RWPE1 (cell line): ENCODE measurements at places on chromosomes 1 and 21.
A peak's percentile ranks its signal among the peaks of the same experiment; 100 is the strongest.

DNA sequence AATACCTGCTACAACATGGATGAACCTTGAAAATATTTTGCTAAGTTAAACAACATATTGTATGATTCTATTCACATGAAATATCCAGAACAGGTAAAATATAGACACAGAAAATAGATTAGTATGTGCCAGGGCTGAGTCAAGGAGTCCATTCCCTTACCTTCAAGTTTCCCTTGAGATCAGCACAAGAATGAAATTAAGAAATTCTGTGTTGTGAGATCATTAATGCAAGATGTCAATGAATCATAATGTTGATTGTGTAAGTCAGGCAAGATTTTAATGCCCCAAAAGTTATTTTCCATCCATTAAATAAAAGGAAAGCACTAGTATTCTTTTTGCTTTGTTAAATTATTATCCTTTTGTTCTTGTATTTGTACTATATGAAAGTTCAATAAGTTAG is 139.4 kb downstream of the MRPL39 start:
- no peak for DNase-seq

- no peak for DNase-seq
These were observed 237.7 kb upstream of the C1orf174 start for GRCh38 chr1:4137621-4138415.

DNA sequence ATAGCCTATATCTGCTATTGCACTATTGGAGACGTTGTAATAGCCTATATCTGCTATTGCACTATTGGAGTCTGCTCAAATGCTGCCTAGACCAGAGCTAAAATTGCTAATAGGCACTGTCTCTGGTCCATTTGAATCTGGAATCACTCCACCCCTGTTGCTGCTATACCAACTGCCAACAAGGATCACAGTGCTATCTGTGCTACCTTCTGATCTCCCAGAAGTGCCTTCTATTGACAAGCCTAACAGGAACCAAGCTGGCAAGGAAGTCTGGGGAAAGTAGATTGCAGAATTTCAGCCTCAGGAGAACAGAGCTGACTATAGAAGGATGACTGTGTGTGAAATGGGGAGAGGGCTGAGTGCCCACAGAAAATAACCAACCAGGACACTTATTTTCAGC is 15.9 kb downstream of the RWDD3 start:
- DNase-seq: no peak

DNA sequence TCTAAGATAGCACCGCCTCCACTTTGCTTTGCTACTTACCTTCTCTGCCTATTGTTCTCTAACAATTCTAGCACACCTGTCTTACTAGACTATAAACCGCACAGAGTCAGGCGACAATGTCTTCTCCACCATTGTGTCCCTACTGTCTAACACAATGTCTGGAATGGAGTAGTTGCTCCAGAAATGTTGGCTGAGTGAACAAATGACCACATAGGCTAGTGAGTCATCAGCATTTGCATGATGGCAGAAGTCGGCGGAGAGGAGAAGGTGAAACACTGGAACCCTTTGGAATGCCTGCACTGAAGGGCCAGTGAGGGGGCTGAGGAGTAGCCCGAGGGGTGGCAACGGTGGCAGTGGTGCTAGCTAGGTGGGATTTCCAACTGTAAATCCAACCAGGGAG is 14.0 kb upstream of the PABPC4 start:
- no peak for DNase-seq

GRCh38 chr1:119449971-119450370 is 35.0 kb downstream of the HSD3B2 start:
- no peak for DNase-seq

DNA sequence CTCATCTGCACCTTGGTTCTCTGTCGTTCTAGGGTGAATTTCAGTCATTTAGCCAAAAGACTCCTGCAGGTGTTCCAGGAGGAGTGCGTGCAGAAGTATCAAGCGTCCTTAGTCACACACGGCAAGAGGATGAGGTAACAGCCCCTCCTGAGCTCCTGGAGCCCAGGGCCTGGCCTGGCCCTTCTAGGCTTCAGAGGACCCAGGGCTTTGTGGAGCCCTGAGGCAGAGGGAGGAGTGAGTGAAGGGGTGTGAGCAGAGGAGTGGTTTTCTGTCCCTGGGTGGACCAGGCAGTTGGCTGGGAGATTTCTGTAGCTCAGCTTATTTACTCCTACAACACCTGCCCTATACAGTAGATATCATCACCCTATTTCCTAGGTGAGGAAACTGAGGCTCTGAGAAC is 15.7 kb upstream of the RASSF5 start:
- DNase-seq: no peak

DNA sequence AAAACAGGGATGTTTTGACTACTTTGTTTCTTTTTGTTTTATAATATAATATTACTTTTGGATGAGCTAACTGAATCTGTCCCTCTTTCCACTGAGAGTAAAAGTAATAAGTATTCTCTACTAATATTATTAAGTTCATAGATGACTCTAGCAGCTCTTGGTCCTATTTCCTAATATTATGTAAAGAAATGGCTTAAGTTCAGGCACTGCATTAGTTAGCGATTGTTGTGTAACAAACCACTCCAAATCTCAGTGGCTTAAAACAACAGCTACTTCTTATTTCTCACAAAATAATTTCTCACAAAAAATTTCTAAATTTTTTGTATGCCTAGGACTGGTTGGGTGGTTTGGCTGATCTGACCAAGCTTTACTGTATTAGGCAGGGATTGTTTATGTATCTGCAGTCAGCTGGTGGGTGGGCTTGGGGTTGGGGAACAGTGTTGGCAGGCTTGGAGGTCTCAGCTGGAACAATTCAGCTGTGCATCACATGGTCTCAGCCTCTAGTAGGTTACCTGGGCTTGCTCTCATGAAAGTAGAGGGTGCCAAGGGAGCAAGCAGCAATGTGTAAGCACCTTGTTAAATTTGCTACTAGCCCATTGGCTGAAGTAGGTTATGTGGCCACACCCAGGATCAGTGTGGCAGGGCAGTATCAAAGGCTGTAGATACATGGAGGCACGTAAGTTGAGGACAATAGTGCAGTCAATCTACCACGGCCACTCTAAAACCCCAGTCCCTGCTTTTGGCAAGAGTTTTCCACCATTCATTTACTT is 8.8 kb upstream of the CCT8 start:
- DNase-seq: no peak

- DNase-seq: no peak
These were observed 16.9 kb downstream of the PFKFB2 start for GRCh38 chr1:207069858-207070506.

DNA sequence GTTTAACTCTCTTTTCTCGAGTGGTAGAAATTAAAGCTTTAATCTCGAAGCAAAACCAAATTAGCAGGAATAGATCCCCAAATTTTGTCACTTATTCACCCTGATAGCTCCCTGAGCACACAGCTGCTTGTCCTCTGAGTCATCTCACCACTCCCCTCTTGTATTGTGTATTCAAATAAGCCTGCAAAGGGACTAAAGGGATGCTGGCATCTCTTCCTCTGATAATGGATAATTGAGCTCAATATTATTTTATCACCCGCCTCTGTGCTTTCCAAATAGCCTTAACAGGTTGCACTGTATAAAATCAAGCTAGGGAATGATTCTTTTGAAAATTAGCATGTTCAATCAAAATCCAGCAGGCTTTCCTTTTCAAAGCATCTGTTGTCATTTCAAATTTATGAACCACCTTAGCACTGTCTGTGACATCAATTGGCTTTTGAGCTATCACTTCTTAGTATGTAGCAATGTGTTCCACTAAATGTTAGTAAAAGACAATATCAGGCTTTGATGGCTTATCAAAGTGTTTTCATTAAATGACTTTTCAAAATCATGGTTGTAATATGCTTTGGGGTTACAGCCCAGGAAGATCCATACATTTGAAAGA is 561.6 kb downstream of the PLA2G4A start:
- DNase-seq: peak; percentile 3

DNA sequence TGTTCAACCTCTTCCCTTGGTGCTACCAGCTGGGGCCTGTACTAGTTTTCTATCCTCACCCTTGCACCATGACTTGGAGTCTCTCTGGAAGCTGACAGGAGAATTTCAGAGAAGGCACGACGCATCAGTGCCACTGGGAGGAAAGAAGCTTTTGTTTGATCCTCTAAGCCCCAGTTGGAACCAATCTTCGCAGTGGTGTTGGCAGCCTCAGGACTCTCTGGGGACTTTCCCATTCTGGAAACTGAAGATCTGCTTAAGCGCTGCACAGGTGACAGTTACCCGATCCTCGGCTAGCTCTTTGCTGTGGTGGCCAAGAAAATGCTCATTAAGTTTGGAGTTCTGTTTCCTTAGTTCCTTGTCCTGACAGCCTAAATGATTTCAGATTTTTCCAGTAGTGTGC is 222.3 kb downstream of the RHOU start:
- DNase-seq: no peak

GRCh38 chr21:42670058-42670880 is 16.8 kb downstream of the PDE9A start:
- no peak for DNase-seq

DNA sequence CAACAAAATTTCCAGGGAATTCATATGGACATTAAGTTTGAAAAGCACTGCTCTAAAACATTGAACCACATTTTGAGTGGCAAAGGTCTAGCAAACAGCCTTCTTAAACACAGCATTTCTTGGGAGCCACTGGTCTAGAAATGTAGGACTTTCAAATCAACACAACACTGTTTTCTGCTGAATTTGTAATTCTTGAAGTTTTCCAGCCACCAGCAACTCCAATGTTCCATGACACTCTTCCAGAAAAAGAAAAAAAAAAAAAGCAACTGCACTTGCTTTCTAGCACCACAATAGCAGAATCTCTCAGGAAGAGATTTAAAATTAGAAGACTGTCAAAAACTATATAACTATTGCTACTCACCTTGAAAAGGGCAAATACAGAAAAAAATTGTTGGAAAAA is 4.5 kb downstream of the SYDE2 start:
- DNase-seq: no peak

DNA sequence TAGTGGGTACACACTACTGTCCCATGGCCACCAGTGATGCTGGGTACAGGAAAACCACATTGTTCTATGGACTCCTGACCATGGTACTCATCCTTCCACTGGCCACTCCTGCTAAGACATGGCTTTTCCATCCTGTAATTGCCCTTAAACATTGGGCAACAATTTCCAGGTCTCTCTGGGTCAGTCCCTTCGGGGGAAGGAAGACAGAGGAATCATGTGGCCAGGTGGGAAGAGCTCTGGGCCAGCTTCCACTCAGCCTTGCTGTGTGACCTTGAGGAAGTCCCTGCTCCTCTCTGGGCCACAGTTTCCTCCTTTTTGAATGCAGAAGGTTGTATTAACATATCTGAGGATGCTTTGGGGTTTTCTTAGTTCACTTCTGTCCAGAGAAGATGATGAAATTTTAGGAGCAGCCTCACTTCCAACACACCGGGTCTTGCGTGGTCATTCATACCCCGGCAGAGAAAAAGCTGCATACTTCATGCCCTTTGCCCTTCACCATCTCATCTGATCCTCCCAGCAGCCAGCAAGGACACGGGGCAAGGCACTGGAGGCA is 50.8 kb downstream of the SRRM1 start:
- DNase-seq: no peak

DNA sequence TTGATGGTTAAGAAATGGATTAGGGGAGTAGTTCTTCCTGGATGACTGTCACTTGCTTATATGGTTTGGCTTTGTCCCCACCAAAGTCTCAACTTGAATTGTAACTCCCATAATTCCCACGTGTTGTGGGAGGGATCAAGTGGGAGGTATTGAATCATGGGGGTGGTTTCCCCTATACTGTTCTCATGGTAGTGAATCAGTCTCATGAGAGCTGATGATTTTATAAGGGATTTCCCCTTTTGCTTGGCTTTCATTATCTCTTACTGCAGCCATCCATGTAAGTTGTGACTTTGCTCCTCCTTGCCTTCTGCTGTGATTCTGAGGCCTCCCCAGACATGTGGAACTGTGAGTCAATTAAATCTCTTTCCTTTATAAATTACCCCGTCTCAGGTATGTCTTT is 1621.1 kb downstream of the MRPL39 start:
- DNase-seq: no peak

DNA sequence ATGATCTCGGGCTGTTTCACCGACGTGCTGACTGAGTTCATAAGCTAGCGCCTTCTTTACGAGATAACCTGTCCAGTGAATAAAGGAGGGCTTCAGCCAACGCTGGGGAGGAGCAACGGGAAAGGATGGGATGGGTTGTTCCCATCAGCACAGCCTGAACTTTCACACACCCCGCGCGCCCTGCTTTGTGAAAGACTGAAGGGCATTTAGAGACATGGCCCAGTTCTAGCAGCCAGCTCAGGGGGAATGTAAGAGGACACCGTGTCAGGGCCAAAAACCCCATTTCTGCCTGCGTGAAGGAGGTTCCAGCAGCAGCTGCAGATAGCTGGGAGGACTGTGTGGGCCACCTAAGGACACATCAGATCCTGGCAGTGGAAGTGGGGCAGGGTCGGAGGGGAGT is 255.1 kb upstream of the RAB4A start:
- no peak for DNase-seq

- no peak for DNase-seq
These were observed 1332.2 kb upstream of the PRMT6 start for GRCh38 chr1:105724286-105724685.

DNA sequence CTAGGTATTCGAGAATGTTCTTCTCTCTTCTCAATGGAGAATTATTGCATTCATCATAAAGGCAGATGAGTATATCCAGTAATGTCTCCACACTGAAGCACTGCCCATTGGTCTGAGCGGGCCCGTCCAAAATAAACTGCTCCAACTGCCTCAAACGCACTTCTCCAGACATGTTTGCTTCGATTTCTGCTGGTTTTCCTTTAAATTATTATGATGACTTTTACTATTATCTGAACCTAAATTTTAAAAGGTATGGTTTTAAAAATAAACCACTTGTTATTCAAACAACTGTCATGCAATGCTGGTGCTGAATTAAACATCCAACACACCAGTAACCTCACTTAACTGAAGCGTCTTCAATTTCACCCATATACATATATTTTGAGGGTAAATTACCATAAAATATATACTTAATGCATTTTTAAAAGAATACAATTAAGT is 1.3 kb downstream of the CDC42BPA start:
- DNase-seq: peak; percentile 46

- no peak for DNase-seq
These were observed 275.9 kb upstream of the C1orf105 start for GRCh38 chr1:172144445-172145061.

DNA sequence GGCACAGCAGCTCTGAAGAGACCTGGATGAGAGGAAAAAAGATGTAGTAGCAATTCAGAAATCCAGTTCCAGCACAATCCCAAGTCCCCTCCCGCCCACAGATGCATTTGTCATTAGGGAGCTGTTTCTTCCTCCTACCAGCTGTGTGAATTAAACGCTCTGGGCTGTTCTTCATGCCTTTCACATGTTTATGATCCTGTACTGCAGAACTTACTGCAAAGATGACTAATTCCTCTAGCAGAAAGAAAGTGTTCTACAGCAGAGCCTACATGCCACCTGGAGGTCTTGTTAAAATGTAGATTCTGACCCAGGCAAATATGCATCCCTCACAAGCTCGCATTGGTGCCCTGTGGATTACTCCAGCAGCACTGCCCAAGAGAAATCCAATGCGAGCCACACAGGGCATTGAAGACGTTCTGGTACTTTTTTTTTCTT is 6.5 kb downstream of the ENO1 start:
- DNase-seq: no peak

DNA sequence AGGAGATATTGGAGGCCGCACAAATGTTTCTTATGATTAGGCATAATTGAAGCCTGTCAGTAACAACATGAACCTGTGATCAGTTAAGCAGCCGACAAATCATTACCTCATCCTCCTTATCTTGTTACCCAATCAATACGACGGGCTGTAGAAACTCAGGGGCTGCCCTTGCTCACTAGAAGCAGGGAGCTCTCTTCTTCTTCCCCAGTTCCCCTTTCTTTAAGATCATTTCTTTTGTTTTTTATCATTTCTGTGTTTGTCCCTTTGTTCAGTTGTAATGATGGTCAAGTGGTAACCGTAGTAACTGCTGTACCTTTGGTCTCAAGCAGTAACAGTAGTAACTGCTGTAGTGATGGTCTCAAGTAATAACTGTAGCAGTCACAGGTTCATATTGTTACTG is 13.8 kb upstream of the FCGR2A start:
- no peak for DNase-seq
